ENCODE measurements at places on chromosomes 11 and 22. TPM values are rescaled to one million over a fixed set of nuclear protein-coding genes. Genes with fewer than 3 reads are reported as not detected.

DNA sequence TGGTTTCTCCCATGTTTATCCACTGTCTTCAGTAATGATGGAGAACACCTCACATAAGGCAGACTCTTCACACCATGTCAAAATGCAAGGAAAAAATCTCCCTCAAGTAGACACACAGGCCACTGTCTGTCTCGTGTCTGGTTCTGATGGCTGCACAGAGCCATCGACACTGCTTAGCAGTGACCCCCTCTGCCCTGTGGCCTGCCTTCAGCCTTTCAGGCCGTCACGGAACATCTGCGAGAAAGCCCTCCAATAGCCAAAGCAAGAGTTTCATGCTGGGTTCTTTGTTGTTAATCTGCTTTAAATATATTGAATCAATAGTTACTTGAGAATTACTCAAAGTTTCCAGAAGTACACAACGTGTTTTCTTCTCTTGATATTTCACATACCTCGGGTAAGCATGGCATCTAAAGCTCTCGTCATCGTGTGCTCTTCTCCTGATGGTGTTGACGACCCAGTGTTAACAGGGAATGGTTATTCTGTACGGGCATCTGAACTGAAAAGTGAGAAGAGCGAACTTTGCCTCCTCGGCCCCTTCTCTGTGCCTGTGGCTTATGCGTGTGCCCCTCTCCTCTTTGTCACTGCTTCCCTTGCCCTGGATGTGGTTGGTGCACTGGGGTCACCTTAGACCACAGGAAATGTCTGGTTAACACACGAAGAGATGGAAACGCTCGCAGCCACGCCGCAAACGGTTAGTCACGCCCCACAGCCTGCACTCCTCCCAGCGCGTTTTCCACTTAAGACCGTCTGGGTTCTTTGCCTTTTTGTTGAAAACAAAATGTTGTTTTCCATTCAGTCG lies 33.4 kb upstream of the CTTN start:
- no peak for DNase-seq

APOA1 gene
- total RNA-seq, result 0.79 TPM

GRCh38 chr11:124760205-124760652 lies 1.9 kb downstream of the ESAM start:
- DNase-seq, result no peak

- no peak for DNase-seq
These were observed 183.8 kb downstream of the SWAP70 start for GRCh38 chr11:9847636-9848035.

BTG4 gene
- total RNA-seq, result not detected

GRCh38 chr11:45237711-45238315 lies 48.3 kb downstream of the SYT13 start:
- DNase-seq, result no peak

KCNK4 gene
- total RNA-seq, result not detected

GRCh38 chr11:79438631-79439409 lies 2.0 kb downstream of the TENM4 start:
- DNase-seq, result no peak

- peak; percentile 76 for DNase-seq
These were observed 1160.6 kb downstream of the TBC1D22A start for GRCh38 chr22:47923011-47923427.

All from posterior vena cava (tissue), 2 donors.